Epithelial cell of alveolus of lung (primary cell): ENCODE measurements at places on chromosomes 13 and 19. TPM values are rescaled to one million over a fixed set of nuclear protein-coding genes. Genes with fewer than 3 reads are reported as not detected.

The ZNF888 gene
- total RNA-seq = 2.2 and 2.7 TPM in 2 replicates

The SSC5D gene
- 6.9 and 19.6 TPM in 2 replicates for total RNA-seq

The WDR87 gene
- total RNA-seq = not detected in 2 replicates

The ACP7 gene
- total RNA-seq = 0.26 TPM in 1 of 2 replicates, not detected in the other

The PRR19 gene
- 0.78 and 0.88 TPM in 2 replicates for total RNA-seq

The ZNF90 gene
- 1.8 and 5.2 TPM in 2 replicates for total RNA-seq

The IFNL1 gene
- total RNA-seq = not detected in 2 replicates

The SIGLEC11 gene
- not detected in 2 replicates for total RNA-seq

The HAUS5 gene
- 6.6 and 10.5 TPM in 2 replicates for total RNA-seq

The RINL gene
- 4.5 and 5.8 TPM in 2 replicates for total RNA-seq

The TMEM59L gene
- 0.26 and 3.8 TPM in 2 replicates for total RNA-seq

The CRX gene
- total RNA-seq = not detected in 2 replicates

The C19orf73 gene
- total RNA-seq = 0.32 and 4.8 TPM in 2 replicates
